ENCODE measurements at places on chromosomes 3 and 15.

DNA sequence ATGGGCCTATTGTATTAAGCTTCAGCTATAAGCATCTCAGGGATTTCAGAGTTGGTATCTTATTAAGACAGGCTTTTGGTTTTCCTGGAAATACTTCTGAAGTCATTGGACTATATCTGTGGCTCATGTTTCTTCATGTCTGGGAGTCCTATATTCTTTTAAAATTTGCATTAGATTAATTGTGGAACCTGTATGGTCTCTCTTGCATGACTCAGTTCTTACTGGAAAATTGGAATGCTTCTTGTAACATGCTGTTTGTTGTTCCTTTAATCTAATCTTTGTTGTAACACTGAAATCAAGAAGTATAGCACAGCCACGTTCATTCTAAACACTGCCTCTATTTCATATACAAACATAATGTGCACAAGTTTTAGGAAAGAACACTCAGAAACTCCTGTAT is 208.1 kb downstream of the RBMS3 start:
- no peak for DNase-seq

- DNase-seq: no peak
Measured at GRCh38 chr3:191460360-191460759, 603 bp upstream of the PYDC2 start.

- peak; percentile 56 for DNase-seq
Measured at GRCh38 chr15:78034495-78035191, 42.9 kb downstream of the TBC1D2B start.

DNA sequence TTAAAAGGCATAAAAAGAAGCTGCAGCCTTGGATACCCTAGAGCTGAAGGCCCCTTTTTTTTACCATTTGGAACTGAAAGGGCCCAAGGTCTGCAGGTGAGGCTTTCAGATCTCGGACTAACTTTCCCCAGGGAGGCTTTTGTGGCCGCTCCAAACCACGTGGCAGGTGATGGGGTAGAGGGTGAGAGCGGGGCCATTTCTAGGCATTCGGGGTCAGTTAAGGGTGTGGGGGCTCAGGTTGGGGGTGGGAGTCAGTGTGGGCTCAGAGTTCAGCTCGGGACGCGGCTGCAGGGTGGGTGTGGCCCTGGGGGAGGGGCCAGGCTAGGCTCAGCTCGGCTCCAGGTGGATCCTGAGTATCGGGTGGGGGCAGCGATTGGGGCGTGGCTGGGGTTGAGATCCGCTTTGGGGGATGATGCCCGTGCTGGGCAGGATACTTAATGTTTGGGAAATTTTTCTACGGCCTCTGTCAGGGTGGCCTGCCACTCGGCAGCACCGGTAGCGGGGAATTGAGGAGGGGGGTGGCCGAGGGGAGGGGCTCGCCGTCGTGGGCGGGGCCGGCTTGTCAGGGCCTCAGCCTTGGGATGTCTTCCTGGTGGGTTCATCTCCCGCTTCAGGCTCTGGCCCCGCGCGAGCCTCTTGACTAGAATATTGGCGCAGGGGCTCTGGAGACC is 2.5 kb downstream of the KLF13 start:
- no peak for DNase-seq

DNA sequence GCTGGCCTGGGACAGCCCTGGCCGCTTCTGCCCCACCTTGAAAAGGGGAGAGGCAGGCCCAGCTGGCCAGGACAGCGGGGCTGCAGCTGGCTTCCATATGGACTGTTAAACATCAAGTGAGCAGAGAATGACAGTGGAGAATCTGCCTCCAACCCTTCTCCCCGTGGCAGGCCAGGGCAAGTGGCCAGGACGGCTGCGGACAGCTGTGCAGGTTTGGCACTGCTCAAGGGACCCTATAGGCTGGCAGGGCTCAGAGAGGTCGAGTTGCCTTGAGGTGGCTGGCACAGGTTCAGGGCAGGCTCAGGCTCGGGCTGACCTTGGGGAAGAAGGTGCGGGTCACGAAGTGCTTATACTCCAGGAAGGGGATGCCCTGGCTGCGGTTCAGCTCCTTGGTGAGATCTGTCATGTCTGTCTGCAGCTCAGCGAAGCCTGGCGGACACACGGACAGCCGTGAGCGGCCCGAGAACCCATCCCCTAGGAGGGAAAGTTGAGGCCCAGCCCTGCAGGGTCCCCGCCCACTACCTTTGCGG is 24.3 kb downstream of the H1-8 start:
- no peak for DNase-seq

- DNase-seq: no peak
Measured at GRCh38 chr3:30269751-30270445, 336.5 kb upstream of the TGFBR2 start.

DNA sequence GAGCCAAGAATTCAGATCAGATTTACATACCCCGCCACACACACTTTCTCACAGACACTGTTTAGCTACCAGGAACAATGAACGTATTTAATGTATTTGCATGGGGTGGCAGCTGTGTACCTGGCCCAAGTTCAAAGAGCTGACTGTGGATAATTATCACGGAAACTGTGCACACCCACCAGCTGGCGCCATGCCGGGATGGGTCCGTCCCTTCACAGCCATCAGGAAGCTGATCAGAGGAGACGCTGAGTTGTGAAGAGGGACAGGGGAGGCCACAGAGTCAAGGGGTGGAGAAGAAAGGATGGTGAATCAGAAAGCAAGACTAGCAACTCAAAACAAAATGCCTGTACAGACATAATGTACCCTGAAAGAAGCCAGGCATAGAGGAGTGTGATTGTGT is 13.1 kb upstream of the PLA2G4D start:
- DNase-seq: no peak
